ENCODE measurements at places on chromosomes 2 and 18. TPM values are rescaled to one million over a fixed set of nuclear protein-coding genes. Genes with fewer than 3 reads are reported as not detected.

Gene C2orf81
- total RNA-seq = 0.41 TPM

Gene DRC1
- 0.10 TPM for total RNA-seq

Gene GAREM1
- total RNA-seq = 7.2 TPM

Gene MLPH
- total RNA-seq = 3.9 TPM
